A172 (cell line): ENCODE measurements at places on chromosomes 7 and 10.

- no peak for DNase-seq
Measured at GRCh38 chr10:75283078-75283670, 47.4 kb upstream of the COMTD1 start.

DNA sequence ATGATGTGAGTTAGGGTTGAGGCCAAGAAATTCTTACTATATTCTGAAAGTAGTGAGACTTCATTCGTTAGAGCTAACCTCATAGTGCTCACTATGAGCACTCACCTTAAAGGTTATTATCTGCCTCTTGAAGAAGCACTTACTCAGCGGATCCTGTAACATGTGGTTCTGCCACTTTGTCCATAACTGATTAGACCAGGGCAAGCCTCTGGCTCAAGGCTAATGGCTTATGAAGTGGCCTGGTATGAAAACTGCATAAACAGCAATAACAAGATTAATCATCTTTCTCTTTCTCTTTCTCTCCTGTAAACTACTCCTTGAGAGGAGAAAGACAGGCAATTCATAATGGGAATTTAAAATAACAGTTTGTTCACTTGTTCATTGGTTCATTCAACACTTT is 82.8 kb downstream of the MAPK8 start:
- DNase-seq, result no peak

- DNase-seq, result no peak
Measured at GRCh38 chr10:8437896-8438295, 383.4 kb downstream of the GATA3 start.

DNA sequence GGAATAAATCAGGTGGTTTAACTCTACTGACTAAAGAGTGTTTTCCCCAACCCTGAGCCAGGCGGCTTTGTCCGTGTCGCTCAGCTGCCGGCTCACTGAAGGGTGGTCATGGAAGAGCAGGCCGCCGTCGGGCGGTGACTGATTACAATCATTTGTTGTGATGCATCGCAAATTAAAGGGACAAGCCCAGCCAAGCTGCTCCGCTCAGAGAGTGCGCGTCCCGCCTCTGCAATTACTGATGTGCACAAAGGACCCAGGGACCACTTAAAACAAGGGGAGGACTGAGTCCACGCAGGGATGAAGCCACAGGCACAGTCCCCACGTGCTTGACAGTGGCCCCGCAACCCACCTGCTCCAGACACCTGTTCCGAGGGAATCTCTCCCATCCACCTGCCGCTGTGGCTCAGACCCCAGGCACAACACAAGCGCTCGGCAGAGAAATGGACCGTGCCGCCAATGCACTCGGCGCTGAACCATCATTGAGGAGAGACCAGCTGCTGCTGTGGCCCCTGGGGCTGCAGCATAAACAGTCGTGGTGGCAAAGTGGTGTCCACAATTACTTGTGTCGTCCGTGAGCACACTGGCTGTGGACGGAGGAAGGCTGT is 526.5 kb downstream of the PTPRN2 start:
- DNase-seq, result no peak

GRCh38 chr7:74993121-74993520 is 28.6 kb downstream of the CASTOR2 start:
- no peak for DNase-seq

DNA sequence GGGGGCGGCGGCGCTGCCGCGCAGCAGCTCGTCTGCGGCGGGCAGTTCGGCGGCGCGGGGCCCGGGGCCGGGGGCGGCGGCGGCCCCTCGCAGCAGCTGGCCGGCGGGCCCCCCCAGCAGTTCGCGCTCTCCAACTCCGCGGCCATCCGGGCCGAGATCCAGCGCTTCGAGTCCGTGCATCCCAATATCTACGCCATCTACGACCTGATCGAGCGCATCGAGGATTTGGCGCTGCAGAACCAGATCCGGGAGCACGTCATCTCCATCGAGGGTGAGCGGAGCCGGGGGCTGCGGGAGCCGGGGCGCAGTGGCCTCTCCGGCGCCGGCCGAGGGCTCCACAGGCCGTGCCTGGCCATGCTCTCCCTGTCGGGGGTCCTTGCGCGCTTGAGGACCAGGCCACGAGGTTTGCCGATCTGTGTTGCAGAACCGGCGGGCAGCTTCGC is 548 bp downstream of the AGAP3 start:
- DNase-seq, result no peak

DNA sequence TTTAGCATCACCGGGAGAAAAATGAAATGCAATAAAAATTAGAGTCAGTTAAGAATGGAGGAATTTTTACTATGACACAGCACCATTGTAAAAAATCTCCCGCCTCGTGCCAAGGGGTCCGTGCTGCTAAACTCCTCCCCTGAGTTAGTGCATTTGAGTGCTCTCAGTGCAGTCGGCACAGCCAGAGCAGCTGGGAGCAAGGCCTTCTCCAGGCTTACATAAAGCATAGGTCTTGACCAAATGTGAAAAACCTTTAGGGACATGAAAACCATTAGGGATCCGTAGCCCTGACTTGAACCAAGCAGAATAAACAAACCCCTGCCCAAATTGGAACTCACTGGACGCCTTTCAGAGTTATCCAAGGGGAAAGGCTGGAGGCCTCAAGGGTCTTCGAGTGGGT is 152.6 kb downstream of the PLCE1 start:
- DNase-seq, result no peak

GRCh38 chr10:13337128-13337826 is 10.8 kb downstream of the SEPHS1 start:
- no peak for DNase-seq

- DNase-seq, result peak; percentile 79
Measured at GRCh38 chr10:83522881-83523386, 616.4 kb upstream of the GHITM start.

DNA sequence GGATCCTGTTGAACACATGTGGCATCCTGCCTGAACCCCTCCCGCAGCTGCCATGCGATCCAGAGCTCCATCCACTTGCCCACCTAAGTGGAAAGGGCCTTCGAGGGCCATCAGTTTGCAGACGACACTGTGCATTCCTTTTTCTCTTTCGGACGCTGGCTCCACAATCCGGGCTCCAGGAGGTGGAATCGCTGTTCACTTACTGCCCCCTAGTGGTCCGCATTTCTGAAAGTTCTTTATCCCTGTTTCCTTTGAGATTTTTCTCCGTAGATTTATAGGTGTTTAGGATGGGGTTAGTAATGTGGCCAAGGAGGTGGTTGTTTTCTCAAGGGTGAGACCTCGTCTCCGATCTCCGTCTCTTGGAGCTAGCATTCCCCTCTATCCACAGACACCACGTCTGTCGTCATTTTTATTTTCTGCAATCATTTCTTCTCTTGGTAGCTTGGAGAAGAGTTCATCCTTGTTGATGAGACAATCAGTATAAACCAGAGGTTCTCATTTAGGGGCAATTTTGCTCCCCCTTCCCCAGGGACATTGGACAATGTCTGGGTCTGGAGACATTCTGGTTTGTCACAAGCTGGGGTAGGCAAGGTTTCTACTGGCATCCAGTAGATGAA is 204.6 kb downstream of the ARHGAP21 start:
- DNase-seq, result peak; percentile 63

- no peak for DNase-seq
Measured at GRCh38 chr7:77281780-77282478, 82.3 kb upstream of the FGL2 start.

- peak; percentile 16 for DNase-seq
Measured at GRCh38 chr10:101066896-101067355, 5.1 kb downstream of the KAZALD1 start.

DNA sequence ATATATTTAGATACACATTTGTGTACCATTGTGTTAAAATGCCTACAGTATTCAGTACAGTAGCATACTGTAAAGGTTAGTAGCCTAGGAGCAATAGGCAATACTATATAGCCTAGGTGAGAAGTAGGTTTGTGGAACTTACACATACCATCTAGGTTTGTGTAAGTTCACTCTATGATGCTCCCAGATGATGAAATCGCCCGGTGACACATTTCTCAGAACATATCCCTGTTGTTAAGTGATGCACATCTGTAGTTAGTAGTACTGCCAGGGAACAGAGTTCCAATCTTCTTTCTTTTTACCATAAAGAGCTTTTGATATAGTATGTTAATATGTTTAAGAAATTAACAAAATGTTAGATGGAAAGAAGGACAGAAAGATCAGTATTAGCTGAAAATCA is 138.2 kb downstream of the SNX13 start:
- DNase-seq, result no peak

DNA sequence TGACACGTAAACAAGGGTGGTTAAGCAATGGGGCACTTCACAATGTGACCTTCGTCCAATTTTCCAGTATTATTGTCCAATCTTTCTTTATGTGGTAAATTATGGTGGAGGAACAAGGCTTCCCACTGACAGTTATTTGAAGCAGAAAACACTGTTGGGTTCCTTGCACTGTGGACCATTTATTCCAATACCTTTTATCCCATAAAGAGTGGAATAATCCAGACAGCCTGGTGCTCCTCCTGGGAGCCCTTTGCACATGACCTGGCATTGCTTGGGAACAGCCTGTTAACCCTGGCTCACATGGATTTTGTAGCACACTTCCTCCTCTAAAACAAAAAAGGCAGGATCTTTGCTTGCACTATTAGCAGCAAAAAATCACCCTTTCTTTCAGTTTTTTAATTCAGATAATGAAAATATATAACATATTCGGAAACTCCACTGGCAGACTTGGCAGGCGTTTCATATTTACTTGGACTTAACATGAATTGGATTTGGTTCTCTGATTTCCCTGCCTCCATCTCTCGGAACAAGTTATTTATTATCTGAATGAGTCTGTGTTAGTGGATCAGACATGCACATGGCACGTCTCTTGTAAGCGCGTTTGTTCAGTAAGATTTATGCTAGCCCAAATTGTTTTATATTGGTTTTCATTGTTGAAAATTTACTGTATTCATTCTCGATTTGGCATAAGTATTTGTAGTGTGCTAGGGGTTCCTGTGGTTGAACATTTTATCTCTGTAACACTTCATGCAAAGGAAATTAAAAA is 59.3 kb downstream of the BMPER start:
- no peak for DNase-seq

DNA sequence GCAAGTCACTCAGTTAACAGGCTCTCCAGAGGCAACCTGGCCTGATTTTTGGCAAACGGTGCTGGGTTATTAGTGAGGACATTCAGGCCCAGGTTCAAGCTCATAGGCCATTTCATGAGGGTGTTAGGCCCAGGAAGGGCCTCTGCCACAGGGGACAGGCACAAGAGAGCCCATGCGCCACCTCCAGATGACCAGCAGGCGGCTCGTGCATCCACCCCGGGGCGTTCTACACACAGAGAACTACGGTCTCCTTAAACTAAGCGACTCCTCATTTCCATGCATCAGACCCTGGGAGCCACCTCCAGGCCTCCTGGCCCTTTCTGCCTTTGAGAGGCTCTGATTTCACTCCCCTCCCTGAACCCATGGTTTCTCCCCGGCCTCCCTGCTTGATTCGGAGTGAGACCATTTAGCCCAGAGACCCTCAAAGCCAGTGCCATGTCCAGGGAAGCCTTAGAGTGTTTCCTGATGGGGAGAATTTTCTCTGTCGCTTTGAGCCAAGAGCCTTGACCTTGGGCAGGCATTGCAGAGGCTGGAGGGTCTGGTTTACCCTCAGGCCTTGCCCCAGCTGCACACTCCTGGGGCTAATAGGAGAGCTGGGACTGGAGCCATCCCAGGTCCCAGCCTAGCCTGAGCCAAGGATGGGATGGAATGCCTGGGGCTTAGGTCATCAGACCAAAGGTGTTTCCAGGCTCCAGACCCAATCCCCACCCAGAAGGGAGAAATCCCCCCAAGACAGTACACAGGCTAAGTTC is 188.0 kb downstream of the GRID1 start:
- peak; percentile 26 for DNase-seq

DNA sequence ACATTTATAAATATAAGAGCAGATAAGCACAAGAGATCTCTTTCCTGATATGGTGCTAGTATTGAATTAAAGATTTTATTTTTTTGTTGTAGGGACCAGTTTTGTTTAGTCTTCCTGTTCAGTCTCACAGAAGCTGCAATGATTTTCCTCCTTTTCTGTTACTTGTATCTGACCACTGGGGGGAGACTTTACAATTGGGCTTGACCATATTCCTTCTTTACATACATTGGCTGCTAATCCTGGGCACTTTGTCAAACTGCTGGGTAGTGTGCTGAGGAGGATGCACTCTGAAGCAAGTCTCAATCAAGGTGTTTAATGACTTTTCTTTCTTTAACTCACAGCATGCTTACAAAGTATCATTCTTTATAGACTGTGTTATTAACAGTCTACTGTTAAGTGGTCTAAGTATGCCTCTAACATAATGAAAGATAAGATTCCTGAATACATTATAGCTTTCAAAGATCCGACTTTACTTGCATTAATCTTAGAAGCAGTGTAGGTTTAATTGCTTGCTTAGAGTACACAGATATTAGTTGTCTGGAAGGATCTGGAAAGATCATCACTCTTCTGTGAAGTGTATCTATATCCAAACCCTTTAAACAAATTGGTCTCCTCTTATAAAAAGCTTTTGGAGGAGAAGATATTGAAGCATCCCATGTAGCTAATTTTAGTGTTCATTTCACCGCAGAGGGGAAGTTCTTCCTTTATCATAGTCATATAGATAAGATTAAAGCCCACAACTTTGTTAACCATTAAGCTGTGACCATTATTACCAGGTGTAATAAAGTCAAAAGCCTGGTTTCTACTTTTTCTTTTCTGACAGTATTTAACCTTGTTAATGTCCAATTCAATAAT is 3.1 kb downstream of the PALS2 start:
- DNase-seq, result peak; percentile 78

DNA sequence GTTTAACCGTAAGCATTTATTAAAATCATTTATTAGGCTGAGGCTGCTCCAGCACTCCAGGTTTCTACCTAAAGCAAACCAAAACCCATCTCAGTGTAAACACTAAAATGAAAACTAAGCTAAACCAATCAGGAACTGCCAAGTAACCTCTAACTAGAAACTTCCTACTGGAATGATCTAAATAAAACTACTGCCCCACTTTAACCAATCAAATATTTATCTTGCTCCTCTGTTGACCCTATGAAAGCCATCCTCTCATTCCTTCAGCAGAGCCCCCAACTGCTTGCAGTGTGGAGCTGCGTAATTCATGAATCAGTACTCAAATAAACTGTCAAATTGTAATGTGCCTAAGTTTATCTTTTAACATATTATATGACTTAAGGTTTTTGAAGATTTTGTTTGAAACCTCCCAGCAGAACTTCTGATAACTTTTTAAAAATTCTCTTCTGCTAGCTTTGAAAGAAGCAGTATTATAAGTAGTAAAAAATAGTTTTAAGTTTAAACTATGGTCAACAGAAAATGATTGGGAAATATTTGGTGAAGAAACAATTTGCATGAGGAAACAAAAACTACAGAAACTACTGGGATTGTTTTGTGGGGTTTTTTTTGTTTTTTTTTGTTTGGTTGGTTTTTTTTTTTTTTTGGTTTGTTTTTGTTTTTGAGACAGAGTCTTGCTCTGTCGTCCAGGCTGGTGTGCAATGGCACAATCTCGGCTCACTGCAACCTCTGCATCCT is 47.4 kb downstream of the GPR37 start:
- peak; percentile 71 for DNase-seq
